Inflammatory macrophage (primary cell): ENCODE measurements at places on chromosomes 3 and 15.

DNA sequence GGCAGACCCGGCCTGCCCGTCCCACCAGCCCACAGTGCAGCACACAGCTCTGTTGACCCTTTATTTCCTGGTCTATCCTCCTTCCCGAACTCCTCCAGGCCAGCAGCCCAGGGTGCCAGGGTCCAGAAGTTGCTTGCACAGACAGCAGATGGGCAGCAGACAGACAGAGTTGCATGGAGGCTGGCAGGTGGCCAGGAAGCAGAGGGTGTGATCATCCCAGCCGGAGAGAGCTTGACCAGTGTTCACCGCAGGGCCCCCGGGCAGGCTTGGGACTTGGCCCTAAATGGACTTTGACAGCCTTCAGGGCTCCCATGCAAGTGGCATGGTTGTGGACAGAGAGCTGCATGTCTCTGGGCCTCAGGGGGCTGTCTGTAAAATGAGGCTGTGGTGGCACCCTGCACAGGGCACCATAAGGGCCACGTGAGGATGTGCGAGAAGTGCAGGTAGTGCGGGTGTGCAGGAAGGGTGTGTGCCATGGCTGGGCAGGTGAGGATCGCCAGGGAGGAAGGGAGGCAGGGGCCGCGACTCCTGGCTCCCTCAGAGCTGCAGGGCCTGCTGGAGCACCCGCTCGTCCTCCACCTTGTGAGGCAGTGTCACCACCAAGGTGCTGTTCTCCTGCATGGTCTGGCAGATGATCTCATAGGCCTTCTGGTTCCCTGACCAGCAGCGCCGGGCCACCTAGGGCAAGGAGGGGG, 6.3 kb upstream of the ZXDC start:
- no peak for DNase-seq

DNA sequence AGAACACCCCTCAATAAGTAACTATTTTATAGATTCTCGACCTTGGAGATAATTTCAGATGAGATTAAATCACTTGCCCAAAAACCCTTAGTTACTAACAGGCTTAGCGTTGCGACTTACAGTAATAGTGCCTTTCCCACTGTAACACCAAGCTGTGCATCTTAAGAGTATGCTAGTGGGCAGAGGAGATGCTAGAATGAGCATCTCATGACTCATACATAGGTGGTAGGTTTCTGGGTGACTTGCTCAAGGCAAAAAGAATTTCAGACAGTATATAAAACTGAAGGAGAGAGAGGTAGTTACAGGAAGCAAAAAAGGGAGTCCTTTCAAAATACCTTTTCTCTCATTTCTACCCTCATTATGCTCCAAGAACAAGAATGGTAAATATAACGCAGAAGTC, 3.9 kb downstream of the KATNBL1 start:
- DNase-seq = no peak

- no peak for DNase-seq
Observed at GRCh38 chr3:140552403-140552802, 125.5 kb upstream of the TRIM42 start.

- DNase-seq = no peak
Observed at GRCh38 chr15:48333540-48333939, 2.3 kb downstream of the DUT start.

DNA sequence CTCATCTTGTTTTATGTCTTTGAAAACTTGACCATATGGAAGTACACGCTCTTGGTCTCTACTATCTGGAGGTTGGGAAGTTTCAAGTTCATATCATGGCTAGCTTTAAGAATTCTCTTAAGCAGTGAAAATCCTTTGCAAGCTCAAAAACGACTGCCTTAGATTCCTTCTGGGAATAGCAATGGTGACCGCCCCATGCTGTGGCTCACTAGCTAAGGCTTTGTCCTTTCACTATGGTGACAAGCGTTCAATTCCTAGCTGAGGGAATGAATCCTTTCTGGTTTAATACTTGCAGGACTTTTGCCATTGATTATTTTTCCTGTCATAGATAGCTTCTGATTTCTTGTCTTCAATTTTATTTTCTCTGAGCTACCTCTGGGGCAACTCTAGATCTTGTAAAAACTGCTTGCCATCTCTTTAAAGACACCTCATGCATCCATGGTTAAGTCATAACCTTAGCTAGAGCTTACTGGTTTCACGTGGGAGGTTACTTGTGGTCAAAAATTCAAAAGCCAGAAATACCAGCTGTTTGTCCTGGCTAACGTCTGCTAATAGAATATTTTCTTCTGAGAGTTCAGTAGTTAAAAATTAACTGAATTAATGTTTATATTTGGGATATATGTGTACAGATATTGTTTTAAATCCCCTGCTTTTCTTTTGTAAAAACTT, 673.4 kb upstream of the CBLB start:
- DNase-seq = no peak

DNA sequence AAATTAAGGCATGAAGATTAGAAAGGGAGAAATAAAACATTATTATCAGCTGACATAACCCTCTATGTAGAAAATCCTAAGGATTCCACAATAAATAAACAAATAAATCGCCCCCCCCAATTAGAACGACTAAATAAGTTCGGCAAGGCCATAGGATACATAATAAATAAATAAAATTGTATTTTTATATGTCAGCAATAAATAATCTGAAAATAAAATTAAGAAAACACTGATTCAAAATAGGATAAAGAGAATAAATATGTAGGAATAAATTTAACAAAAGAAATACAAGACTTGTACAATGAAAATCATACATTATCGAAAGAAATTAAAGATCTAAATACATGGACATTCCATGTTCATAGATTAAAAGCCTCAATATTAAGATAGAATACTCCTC, 5.1 kb downstream of the TTC23 start:
- no peak for DNase-seq
